Endothelial cell of umbilical vein (primary cell): ENCODE measurements at places on chromosomes 16 and 17. TPM values are rescaled to one million over a fixed set of nuclear protein-coding genes. Genes with fewer than 3 reads are reported as not detected.

DNA sequence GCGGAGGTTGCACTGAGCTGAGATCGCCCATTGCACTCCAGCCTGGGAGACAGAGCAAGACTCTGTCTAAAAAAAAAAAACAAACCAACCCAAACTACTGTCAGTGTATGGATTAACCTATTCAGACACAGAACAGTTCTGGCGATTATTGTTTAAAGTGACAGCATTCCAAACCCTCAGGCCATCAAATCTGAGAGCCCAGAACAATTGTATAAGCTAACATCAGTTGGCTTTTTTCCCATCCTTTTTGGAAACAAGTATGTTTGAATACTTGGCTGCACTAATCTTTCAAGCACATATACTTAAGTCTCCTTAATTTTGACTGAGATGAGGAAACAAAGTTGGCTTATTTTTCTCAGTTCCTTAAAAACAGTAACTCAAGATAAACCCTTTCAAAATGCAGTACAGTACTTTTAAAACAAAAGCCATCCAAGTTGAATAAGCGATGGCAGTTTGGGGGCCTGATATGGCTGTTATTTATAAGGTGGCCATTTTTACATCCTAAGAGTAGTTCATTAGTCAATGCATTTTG is 1.4 kb downstream of the ZSWIM7 start:
- no peak overlapping the region for H3K4me3 ChIP-seq
- H3K27me3 ChIP-seq: no peaks in the 10 kb centered on the region
- no peaks in the 10 kb centered on the region for H3K36me3 ChIP-seq
- no peak overlapping the region for H3K27ac ChIP-seq

DNA sequence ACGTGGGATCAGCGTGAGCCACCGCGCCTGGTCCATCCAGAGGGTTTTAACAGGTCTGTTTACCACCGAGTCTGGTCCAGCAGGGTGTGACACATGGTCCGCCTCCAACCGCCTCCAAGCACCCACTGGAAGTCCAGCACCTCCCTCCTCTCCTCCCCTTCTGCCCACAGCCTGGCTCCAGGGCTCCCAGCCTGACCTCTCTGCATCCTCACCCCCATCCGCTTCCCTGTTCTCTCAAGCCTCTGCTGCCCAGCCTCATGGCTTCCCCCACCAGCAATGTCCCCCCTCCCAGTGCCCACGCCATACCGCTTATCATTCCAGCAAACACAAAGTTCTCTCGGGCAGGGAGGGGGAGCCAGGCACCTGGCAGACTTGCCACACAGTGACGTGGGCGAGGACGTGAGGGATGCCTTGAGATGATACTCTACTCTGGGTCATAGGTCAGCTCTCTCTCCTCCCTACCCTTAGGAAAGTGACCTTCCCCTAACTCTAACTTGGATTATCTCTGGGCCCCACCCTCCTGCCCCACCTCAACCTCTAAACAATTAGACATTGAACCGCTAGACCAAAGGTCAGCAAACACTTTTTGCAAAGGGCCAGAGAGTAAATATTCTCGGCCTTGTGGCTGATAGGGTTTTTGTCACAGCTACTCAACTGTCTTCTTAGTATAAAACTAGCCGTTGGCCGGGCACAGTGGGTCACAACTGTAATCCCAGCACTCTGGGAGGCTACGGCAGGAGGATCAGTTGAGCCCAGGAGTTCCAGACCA is 23.1 kb downstream of the CDC42EP4 start:
- H3K4me1 ChIP-seq: peaks cover 25% of the 10 kb centered on the region
- no peaks in the 10 kb centered on the region for H3K27me3 ChIP-seq
- no peak for DNase-seq
- peaks cover 8% of the 10 kb centered on the region for H3K36me3 ChIP-seq

GRCh38 chr17:80362428-80363119 is 52.4 kb upstream of the ENDOV start:
- no peaks in the 10 kb centered on the region for H3K27me3 ChIP-seq
- DNase-seq: peak; percentile 26
- no peak overlapping the region for H3K27ac ChIP-seq
- no peaks in the 10 kb centered on the region for H3K4me1 ChIP-seq

DNA sequence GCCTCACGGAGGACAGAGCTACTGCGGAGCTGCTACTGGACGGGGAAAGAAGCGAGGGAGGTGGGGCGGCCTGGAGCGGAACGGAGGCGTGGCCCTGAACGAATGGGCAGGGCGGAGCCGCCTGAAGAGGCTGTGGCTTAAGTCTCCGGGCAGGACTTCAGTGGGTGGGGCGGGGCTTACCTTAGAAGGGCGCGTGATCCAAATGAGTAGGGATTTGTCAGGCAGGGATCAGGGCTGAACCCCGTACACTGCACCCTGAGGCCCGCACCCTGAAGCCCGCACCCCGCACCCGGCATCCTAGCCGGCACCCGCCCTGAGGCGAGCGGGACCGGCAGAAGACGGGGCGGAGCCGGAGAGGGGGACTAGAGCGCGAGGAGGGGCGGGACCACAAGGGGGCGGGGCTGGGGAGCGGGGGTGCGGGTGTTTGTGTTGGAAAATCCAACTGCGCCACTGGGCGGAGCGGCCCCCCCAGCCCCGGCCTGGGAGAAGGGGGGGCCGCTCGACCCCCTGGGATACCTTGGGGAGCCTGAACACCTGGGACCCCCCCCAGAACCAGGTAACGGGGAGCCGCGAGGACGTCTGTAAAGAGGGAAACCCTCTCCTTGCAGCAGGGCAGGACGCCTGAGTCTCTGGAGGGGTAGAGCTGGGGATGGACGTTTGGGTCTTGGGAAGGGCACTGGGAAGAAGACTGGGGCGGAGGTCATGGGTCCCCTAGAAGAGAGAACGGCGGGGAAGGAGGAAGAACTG is at the start of gene KDM6B:
Gene KDM6B, plus strand, starts transcription at position 423 of the 747 bp plus-strand sequence. CDS start 11,338 bp downstream, outside the sequence.
- no peaks in the 10 kb centered on the region for H3K27me3 ChIP-seq
- peaks cover 32% of the 10 kb centered on the region for H3K4me1 ChIP-seq
- DNase-seq: peak; percentile 95
- peak within 1 kb of the TSS; percentile 34 for H3K4me3 ChIP-seq

GRCh38 chr17:36859706-36860105 is 77.6 kb upstream of the LHX1 start:
- H3K27me3 ChIP-seq: no peaks in the 10 kb centered on the region
- no peak for DNase-seq
- no peak overlapping the region for H3K4me3 ChIP-seq
- H3K4me1 ChIP-seq: no peaks in the 10 kb centered on the region
- H3K27ac ChIP-seq: no peak overlapping the region

- H3K4me3 ChIP-seq: no peak overlapping the region
- H3K36me3 ChIP-seq: no peaks in the 10 kb centered on the region
- no peaks in the 10 kb centered on the region for H3K4me1 ChIP-seq
- no peak overlapping the region for H3K27ac ChIP-seq
Measured at GRCh38 chr17:74390680-74391653, 23.7 kb downstream of the GPR142 start.

DNA sequence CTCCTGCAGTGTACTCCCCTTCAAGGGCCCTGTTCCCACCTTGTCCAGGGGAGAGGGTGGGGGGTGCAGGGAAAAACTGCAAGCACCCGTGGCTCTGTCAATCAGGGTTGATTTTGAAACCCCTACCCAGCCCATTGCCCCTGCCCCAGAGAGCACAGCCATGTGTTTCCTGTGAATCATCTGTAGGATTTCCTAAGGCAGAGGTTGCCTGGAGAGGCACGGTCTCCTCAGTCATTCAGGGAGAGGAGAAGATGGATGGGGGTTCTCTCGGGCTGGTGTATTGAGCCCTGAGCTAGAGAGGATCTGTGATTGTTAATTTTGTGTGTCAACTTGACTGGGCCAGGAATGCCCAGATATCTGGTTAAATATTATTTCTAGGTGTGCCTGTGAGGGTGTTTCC is 3.5 kb upstream of the AGRP start:
- no peak overlapping the region for H3K4me3 ChIP-seq
- peaks cover 22% of the 10 kb centered on the region for H3K4me1 ChIP-seq
- peak overlapping the region; percentile 29 for H3K27ac ChIP-seq

DNA sequence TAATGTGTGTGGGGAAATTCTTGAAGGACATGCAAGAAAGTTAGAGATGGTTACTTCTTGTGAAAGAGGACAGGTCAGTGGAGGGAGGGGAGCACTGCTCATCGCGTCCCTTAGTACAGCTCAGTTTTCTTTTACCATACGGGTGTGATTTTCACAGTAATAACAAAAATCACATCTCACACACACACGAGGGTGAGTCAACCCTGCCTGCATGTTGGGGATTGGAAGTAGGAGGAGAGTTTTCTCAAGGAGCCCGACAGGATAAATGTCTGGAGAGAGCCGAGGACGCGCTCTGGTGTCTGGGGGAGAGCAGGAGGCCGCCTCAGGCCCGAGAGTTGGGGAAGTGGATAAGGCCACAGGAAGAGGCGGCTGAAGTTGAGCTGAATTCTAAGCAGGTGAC is 16.4 kb downstream of the PLCD3 start:
- no peak overlapping the region for H3K4me3 ChIP-seq
- H3K4me1 ChIP-seq: no peaks in the 10 kb centered on the region
- no peak for DNase-seq

Gene FOXN1
- not detected in 2 replicates for total RNA-seq

Gene MRPL58
- 38.0 and 38.8 TPM in 2 replicates for total RNA-seq

Gene PDF
- total RNA-seq: 13.3 and 16.7 TPM in 2 replicates

Gene DLX3
- total RNA-seq: not detected in 2 replicates
